ENCODE measurements at places on chromosomes 2 and 18. TPM values are rescaled to one million over a fixed set of nuclear protein-coding genes. Genes with fewer than 3 reads are reported as not detected.

SPATS2L gene
- total RNA-seq: 29.1 TPM

RAB6C gene
- total RNA-seq: not detected

- DNase-seq: no peak
Measured at GRCh38 chr2:67055387-67056304, 341.5 kb upstream of the ETAA1 start.

- DNase-seq: no peak
Measured at GRCh38 chr2:68877079-68877772, 6.0 kb upstream of the BMP10 start.

DNA sequence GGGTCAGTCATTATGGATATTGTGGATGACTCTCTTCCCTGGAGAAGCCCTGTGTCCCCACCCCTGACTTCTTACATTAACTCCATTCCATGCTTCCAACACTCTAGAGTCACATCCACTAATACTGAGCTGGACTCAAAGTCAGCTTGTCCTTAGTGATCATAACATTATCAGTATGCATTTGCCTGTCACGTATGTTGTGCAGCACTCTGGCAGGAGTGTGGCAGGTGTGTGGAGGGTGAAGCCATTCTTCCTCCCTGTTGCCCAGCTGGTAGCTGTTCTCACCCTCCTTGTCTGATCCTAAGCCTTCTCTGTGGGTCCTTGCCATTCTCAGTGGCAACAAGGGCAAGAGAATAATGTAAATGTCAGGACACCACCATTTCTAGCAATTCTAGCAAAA lies 334.1 kb upstream of the RAB6C start:
- no peak for DNase-seq

- DNase-seq: no peak
Measured at GRCh38 chr2:68807821-68808266, 63.4 kb downstream of the BMP10 start.

- DNase-seq: no peak
Measured at GRCh38 chr2:47274054-47274782, 119.1 kb upstream of the STPG4 start.

POTEF gene
- total RNA-seq: 15.1 TPM

DNA sequence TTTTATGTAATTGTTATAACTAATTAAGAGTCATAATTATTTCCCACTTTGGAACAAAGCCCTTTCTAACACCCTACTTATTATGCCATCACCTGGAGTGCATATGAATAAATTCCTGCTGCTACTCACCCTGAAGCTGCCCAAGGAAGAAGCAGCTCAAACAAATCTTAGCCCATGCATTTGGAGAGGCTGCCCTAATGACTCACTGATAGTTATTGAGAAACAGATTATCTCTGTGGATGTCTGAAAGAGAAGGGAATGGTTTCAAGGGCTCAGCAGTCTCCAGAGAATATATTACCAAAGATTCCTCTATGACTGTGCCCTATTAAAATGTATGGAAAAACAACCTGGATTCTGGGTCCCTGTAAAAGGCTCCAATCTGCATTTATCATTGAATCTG lies 81.0 kb downstream of the GPR39 start:
- no peak for DNase-seq

- DNase-seq: no peak
Measured at GRCh38 chr2:98149333-98149697, 62.3 kb downstream of the VWA3B start.

All from neural progenitor cell (in vitro differentiated cells).